ENCODE measurements at places on chromosomes 3 and 15. TPM values are rescaled to one million over a fixed set of nuclear protein-coding genes. Genes with fewer than 3 reads are reported as not detected.

The ITIH1 gene
- total RNA-seq: not detected

The LRRN1 gene
- total RNA-seq: 1.6 TPM

The RPUSD2 gene
- total RNA-seq: 13.6 TPM

The TMEM207 gene
- not detected for total RNA-seq

DNA sequence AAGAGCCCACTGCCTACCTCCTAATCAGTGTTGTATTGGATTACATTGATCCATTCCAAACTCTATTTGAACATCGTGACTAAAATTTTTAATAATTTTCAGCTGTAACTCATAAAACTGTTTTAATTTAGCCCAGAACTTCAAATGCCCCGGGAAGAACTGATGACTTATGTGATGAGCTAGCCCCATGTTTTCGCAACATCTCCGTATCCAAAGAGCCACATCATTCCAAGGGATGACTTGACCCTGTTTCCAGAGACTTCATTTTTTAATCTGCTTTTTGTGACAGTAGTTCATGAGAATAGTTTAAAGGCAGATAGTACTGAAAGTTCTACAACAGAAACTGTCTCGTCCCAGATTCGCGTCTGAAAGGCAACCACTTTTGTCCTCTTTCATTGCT, 97.4 kb downstream of the STAC start:
- no peak for DNase-seq

DNA sequence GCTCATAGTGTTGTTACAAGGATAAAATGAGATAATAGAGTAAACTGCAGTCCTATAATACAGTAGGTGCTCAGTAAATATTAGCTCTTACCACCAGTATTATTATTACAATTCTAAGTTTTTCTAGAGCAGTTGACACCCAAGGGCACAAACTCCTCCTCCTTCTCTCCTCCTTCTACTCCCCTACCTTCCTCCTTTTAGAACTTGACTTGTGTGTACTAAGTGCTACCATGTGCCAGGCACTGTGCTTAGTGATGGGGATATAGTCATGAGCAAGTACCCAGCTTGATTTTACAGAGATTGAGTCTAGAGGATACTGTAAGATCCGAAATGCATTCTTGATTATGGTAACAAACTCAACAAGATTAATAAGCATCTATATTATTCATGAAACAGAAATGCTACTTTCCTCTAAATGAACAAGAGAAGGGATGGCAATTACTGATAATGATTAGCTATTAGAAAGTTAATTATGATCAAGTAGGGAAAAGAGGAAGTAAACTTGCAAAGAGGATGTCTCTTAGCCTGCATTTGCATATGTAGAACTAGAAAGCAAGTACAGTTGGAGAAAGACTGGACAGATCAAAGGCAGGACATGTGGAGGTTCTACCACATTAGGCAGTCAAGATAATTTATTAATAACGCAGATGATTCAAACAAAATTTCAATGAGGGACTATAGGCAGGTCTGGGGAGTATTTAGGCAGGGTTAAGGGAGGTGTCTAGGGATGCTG, 72.3 kb downstream of the CLDN11 start:
- DNase-seq: no peak

DNA sequence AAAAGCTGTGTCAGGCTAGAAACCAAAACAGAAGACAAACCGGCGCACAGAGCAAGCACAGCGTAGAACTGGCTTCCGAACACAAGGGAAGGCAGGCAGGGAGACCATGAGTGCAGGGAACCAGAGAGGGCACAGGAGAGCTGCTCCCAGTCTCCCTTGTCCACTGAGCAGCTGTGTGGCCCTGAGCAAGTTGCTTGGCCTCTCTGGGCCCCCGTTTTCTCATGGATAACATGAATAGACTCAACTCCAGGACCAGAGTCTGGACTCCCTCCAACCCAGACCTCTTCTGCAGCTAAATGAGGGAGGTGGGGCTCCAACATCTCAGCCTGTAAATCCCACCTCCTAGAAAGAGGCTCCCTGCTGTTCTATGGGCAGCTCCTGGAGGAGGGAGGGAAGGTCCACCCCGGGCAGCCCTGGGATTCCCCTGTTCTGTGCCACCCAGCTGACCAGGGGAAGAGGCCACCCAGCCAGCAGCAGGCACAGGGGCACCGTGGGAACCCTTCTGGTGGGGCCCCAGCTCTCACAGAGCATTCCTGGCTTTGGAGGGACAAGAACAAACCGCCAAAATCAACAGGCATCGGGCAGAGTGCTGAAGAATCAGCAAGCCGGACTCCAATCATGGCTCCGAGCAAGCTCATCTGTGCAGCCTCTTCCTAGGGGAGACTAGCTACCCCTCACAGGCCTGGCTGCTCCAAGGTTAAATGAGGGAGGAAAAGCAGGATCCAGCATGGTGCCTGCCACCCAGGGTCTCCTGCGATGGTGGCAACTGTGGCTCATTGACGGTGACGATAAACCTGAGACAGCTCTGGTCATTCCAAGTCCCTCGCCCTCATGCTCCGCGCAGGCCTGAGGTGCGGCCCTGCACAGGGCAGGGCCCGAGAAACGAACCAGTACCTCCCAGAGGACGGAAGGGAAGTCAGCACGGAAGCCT, 15.1 kb downstream of the XXYLT1 start:
- DNase-seq: no peak

GRCh38 chr3:81425198-81425868, 336.1 kb downstream of the GBE1 start:
- no peak for DNase-seq

DNA sequence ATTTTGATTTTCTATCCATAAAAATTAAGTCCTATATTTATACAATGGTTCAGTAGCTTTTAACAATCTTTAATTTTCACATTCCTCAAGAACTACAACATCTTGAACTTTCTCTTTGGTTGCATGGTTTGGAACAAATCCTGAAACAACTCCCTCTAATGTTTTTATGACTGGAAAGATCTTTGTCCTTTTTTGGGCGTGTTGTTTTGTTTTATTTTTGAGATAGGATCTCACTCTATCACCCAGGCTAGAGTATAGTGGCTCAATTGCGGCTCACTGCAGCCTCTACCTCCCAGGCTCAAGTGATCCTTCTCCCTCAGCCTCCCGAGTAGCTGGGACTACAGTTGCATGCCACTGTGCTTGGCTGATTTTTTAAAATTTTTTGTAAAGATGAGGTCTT, 4.0 kb downstream of the STX19 start:
- no peak for DNase-seq

The SAMD7 gene
- total RNA-seq: not detected

- DNase-seq: no peak
Observed at GRCh38 chr3:142837526-142837925, 51.4 kb downstream of the PCOLCE2 start.

The COL8A1 gene
- 24.3 TPM for total RNA-seq

DNA sequence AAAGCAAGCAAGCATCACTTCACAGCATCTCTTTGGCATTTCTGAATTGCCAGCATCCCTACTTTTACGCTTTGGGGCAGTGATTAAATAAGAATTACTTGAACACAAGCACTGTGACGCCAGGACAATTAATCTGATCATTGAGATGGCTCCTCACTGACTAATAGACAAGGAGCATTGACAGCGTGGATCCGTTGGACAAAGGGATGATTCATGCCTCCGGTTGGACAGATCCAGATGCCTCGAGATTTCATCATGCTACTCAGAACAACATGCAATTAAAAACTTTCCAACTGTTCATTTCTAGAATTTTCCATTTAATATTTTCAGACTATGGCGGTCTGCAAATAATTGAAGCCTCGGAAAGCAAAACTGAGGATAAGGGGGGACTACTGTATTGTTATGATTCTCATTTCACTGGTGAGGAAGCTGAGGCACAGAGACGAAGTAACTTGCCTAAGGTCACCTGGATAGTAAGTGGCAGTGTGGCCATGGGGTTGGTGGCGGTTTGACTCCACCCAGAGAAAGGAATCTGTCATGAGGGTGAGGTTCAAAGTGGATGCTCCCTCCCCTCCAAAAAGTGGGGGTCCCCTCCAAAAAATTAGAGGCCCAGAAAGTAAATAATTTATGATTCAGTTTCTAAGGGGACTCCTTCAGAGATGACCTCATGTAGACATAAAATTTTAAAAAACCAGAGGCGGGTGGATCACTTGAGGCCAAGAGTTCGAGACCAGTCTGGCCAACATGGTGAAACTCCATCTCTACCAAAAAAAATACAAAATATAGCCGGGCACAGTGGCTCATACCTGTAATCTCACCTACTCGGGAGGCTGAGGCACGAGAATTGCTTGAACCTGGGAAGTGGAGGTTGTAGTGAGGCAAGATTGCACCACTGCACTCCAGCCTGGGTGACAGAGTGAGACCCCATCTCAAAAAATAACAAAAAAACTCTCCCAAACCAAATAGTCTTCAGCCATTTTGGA, 12.3 kb upstream of the PGPEP1L start:
- DNase-seq: no peak

- no peak for DNase-seq
Observed at GRCh38 chr3:180296971-180297370, 260.2 kb upstream of the PEX5L start.

DNA sequence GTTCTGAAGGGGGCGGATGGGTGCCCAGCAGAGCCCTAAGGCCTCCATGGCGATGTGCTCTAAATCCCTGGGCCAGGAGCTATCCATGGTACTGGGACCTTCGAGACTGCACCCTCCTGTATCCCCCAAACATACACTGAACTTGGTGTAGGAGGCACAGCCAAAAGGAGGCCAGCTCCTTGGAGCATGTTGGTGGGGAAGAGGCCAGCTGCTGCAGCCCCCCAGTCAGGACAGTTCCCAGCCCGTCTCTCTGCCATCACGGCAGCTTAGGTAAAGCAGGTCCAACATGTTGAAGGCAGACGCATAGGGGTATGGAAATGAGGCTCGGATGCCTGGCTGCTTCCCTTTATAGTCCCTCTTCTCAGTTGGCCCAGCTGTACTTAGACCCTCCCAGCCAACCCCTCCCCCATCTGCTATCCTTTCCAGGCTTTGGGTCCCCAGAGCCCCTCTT, 1.8 kb downstream of the CAMKV start:
- DNase-seq: no peak

DNA sequence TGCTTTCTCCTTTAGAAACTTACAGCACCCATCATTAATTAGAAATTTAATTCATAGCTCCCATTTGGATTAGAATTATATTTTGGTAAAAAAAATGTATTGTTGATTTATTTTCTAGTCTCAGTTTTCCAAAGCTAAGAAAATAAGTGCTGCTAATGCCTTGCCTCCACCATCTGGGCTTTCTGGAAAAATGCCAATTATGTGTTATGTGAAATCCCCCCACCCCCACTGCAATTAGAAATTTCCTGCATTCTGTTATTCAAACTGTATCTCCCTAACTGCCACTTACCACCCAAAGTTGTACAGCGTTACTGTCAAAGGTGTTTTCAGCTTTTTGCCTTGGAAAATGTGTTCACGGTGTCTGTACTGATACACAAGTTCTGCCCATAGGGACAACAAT, 617.2 kb upstream of the UBE2E2 start:
- no peak for DNase-seq

The UROC1 gene
- not detected for total RNA-seq

DNA sequence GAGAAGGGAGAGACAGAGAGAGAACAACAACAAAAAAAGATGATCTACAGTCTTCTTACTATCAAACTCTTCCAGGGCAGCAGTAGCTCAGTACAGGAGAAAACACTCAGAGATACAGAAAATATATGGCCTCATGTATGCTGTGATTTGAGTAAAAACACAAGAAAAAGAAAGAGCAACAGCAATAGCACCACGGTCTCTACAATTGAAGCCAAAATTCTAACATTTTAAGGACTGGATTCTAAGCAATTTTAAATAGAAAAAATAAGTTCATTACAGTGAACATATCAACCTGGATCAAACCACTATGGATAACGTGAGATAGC, 43.5 kb upstream of the ALCAM start:
- DNase-seq: no peak

- DNase-seq: no peak
Observed at GRCh38 chr15:93073465-93073952, 15.5 kb downstream of the RGMA start.

The GAP43 gene
- 1.2 TPM for total RNA-seq

The SLITRK3 gene
- 0.25 TPM for total RNA-seq

GRCh38 chr3:80052271-80052670, 284.5 kb upstream of the ROBO1 start:
- DNase-seq: no peak

The SCN5A gene
- 3.0 TPM for total RNA-seq

The PIGZ gene
- 0.89 TPM for total RNA-seq

The GNAT1 gene
- not detected for total RNA-seq

The ANKRD63 gene
- 0.37 TPM for total RNA-seq

- no peak for DNase-seq
Observed at GRCh38 chr3:55774856-55775255, 287.8 kb upstream of the WNT5A start.

DNA sequence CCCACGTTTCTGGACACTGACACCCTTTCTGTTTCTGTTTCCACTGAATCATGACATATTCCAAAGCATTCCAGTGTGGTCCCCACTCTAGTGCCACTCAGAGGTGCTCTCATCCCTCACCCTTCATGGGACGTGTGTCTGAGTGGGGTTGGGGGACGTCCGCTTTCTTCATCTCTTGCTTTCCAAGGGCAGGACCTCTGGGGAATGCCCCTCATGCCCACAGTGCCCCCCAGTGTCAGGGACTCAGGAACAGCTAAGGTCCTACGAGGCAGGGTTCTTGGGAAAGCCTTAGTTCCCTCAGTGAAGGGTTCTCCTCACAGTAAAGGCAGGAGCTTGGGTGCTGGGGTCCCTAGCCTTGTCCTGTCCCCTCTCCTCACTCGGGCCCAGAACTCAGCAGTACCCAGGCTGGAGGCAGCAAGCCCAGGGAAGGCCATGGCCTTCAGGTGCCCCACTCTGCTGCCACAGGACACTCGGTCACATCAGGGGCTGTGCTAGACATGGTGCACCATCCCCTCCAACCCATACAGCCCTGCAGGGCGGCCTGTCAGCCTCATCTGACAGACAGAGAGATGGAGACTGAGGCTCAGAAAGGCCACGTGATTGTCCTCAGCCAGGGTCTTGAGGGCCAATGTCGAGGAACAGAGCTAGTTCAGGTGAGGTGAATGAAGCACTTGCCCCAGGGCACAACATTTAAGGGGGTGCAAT, 261.0 kb downstream of the TLE3 start:
- no peak for DNase-seq

DNA sequence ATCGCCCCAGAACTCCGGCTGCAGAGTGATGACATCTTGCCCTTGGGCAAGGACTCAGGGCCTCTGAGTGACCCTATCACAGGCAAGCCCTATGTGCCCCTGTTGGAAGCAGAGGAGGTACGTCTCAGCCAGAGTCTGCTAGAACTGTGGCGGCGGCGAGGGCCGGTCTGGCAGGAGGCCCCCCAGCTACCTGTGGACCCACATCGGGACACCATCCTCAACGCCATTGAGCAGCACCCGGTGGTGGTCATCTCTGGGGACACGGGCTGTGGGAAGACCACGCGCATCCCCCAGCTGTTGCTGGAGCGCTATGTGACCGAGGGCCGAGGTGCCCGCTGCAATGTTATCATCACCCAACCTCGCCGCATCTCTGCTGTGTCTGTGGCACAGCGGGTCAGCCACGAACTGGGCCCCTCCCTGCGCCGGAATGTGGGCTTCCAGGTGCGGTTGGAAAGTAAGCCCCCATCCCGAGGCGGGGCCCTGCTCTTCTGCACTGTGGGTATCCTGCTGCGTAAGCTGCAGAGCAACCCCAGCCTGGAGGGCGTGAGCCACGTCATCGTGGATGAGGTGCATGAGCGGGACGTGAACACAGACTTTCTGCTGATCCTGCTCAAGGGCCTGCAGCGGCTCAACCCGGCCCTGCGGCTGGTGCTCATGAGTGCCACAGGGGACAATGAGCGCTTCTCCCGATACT, 43.4 kb downstream of the DHX30 start:
- no peak for DNase-seq
